ENCODE measurements at places on chromosomes 7 and 10. TPM values are rescaled to one million over a fixed set of nuclear protein-coding genes. Genes with fewer than 3 reads are reported as not detected.

ANKRD61 gene
- 0.26 TPM for total RNA-seq

SP8 gene
- not detected for total RNA-seq

DNA sequence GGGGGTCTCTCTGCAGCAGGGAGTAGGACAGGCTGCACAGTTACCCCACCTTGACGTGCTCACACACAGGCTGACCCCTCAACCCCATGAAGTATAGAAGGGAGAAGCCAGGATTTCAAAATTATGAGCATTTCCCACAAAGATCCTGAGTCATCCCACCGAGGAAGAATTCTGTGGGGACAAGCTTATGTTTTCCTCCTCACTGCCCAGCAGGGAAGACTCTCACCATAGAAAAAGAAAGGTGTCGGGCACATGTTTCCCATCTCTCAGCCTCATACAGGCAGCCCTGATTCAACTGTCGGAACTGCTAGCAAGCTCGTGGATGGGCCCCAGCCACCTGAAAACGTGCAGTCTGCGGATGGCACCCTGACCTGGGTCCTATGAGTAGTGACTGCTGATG lies 499.7 kb upstream of the MKI67 start:
- DNase-seq = no peak

DNA sequence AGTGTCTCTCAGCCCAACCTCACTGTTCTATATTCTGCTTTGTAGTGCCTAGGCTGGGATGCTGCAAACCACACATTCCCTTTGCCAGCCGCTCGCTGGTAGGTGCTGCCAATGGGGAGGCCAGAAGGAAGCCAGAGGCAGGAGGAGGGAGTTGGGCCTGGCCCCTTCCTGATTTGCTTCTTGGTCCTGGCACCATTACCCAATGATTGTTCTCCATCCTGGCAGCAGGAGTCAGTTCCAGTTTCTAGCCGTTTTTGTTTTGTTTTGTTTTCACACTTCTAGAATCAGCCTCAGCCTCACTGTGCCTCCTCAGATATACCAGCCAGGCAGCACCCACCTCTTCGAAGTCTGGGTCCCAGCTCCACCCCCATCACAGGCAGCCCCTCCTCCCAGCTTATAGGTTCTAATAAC lies 27.4 kb upstream of the LOXL4 start:
- DNase-seq = no peak

DNA sequence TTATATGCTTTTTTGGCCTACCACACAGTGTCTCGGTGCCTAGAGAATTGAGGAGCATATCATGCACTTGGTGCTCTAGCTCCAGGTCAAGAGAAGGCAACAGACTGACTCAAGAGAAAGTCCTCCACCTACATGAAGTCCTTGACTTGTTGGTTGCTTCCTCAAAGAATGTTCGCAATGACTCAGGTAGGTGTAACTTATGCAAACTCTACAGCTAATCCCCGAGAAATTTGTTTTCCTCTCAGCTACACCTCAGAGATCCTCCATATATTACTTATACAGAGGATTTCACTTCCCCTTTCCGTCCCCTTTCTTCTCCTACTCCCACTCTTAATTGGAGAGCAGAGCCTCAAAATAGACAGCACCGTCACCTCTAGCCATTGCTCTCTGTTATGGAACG lies 1013.1 kb downstream of the KCNMA1 start:
- peak; percentile 94 for DNase-seq

DNA sequence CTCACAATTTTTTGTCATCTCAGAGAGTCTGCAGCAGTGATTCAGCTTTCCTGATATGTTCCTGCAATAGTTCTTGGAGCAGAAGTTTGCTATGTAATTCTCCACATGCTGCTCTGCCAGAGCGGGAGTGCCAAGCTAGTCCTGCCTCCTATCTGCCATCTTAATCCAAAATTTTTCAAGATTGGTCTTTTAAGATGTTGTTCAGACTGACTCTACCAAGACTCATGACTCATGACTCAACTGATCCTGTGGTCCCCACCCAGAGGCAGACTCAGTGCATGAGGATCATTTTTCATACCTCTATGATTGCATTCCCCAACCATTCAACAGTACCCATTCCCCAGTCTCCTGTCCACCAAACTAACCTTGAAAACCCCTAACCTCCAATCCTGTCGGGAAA lies 470.8 kb downstream of the INHBA start:
- DNase-seq = peak; percentile 27

GRCh38 chr10:44352316-44353127 lies 32.4 kb downstream of the CXCL12 start:
- no peak for DNase-seq

- DNase-seq = no peak
These were observed 312.1 kb downstream of the SKIDA1 start for GRCh38 chr10:21213381-21213780.

DNA sequence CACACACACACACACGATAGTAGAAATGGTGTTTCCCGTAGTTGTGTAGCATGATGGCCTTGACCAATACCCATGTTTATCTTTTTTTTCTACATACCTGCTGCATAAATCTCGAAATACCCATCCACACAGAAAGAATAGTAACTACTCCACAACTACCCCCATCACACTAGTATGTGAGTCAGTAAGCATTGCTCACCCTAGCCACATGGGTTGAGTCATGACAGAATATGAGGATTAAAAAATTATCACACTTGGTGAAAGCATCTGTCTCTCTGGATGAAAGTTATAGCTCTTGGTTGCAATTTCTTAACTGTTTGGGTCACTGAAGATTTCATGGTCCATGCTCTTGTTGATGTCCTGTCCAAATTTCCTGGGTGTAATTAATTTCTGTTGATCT lies 103.4 kb upstream of the MDFIC start:
- DNase-seq = peak; percentile 62

Data from PC-3 (cell line).